LNCaP clone FGC (cell line): ENCODE measurements at places on chromosomes 4 and X.

- no peak for DNase-seq
Observed at GRCh38 chrX:39819921-39820849, 277.6 kb downstream of the BCOR start.

DNA sequence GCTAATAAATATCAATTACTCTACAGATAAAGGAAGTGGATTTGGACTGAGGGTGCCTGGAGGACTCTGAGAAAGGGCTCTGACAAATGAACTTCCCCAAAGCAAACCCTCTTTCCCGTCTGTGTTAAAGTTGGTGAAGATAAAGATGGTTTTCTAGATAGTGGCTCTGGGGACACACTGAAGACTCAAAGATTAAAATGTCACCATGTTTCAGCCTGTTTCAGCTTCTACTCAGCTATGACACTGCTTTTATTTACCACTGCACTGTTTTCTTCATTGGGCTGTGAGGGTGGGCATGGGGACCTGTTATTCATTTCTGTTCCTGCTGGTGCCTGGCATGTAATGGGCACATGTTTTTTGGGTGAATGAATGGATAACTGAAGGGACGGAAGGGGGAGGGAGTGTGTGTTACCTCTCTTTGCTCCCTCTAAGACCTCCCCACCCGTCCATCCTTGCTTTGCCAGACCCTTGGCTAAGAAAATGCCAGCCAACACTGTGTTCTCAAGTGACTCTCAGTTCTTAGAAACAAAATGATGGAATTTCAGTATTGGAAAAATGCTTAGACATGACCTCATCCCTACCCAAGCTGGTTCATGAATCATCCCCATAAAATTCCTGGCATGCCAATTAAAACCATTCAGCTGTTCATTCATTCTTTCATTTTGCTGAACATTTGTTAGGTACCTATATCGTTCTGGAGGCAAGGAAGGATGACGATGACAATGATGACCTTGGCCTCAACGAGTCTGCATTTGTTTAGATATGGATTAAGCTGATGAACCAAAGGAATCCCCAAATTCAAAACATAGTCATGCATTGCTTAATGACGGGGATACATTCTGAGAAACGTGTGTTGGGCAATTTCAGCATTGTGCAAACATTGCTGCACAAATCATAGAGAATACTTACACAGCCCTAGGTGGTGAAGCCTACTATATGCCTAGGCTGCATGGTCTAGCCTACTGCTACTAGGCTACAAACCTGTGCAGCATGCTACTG, 13.4 kb upstream of the STK32B start:
- no peak for DNase-seq

DNA sequence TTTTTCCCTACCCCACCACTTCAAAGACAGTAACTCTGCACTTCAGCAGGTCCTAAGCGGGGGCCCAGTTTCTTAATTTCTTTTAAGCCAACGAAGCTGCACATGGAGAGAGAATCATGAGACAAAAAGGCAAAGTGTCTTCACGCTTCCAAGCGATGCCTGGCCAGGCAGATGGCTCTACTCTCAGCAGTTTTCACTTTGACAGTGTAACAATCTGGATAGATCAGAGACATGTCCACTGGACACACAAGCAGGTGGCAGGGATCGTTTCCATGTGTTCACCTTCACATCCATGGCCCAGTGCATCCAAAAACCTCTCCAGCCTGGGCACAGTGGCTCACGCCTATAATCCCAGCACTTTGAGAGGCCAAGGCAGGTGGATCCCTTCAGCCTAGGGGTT, 27.8 kb downstream of the PPP2R2C start:
- DNase-seq: no peak

DNA sequence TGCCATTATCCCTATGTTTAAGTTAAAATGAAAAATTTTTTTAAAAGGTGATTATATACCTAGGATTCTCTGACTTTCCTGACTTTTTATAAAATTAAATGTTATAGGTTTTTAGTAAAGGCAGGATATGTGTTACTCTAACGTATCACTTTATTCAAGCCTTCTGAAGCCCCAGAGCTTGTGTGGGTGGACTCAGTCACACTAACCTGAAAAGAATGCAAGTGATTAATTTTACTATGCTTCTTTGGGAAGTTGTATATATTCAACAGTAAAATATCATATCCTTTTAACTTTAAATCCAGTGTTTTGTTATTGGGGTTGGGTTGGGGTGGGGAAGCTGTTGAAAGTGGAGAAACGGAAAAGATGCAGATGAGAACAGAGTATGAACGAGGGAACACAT, 22.8 kb downstream of the PDLIM3 start:
- no peak for DNase-seq
